ENCODE measurements at places on chromosomes 1 and 21.

GRCh38 chr1:24311741-24312140 lies 7.4 kb upstream of the GRHL3 start:
- DNase-seq, result no peak

DNA sequence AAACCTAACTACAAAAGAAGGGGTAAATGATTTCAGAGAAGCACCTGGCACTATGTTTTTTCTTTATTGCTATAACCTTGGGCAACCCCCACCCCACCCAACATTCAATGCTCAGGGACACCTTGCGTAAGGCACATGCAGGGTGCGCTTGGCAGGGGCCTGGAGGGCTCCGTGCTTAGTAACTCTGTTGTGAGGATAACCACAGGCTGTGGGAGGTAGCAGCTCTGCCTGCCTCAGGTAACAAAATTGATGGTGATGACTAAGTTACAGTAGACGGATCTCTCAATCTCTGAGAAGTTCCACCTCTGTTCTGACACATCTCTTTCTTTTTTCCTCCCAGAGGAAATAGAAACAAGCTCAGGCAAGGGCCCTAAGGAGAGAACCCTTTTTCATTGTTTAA lies 8.7 kb upstream of the CCN1 start:
- DNase-seq, result no peak

- no peak for DNase-seq
Measured at GRCh38 chr21:45361033-45361997, 43.6 kb upstream of the COL18A1 start.

DNA sequence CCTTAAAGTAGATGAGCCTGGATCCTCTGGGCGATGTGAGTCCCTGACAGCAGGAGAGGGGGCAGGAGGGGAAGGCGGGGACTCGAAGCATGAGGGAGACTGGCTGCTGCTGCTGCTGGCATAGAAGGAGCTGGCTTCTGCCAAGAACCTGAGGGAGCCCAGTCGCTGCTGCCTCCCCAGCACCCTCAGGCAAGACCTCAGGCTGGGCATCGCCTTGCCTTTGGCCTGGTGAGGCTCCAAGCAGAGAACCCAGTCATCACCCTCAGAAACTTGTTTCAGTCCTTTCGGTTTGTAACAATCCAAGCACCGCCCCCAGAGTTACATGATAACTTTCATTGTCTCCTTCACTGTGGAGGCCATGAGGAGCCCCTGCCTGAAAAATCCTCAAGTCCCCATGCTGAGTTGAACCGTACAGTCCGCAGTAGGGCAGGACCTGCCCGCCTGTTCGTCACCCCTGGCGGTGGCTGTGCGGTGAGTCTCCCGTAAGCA lies 38.8 kb downstream of the POFUT2 start:
- no peak for DNase-seq

GRCh38 chr1:186202271-186202764 lies 172.7 kb downstream of the TPR start:
- DNase-seq, result no peak

GRCh38 chr1:205983925-205984725 lies 19.1 kb downstream of the RAB7B start:
- no peak for DNase-seq

- DNase-seq, result no peak
Measured at GRCh38 chr21:17576080-17576835, 36.4 kb downstream of the BTG3 start.

DNA sequence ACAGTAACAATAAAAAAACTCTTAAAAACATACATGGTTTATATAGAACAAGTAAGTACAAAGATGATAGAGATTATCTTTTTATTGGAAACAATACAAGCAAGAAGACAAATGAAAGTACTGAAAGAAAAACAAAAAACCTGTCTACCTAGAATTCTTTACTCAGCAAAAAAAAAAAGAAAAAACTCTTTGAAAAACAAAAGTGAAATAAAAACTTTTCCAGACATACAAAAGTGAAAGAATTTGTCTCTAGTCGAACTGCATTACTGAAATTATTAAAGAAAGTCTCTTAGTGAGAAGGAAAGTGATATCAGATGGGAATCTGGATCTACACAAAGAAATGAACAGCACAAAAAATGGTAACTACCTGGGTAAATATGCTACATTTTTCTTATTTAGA lies 2.7 kb upstream of the HMCN1 start:
- no peak for DNase-seq

- DNase-seq, result no peak
Measured at GRCh38 chr1:116826818-116827606, 72.8 kb downstream of the CD2 start.

- no peak for DNase-seq
Measured at GRCh38 chr1:19087017-19087736, 122.9 kb downstream of the UBR4 start.

DNA sequence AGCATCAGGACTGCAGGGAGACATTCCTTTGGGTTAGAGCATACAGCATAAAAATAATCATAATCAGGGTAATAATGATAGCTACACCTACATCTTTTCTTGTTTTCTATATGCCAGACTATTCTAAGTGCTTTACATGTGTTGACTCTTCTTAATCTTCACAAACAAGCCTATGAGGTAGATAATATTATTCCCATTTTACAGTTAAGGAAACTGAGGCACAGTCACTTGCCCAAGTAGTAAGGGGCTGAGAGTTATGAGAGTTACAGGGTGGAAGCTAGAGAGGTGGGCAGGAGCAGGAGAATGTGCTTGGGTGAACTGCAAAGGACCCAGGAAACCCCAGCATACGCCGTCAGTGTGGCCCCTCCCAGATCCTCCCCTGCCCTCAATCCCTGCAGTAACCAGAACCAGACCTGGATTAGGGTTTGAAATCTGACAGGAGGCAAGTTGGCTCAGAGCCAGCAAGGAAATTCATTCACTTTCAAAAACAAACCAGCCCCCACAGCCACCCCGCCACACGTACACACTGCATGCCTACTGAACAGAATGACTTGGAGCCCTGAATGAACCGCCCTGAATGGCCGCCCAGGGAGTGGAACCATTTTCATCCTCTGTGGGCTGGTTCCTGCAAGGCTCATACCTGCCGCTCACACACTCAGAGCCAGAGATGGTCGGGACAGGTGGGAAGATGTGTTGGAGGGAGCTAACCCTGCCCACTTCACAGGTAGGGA lies 126.1 kb downstream of the TRABD2B start:
- DNase-seq, result no peak

- DNase-seq, result no peak
Measured at GRCh38 chr1:59232216-59232615, 64.7 kb upstream of the FGGY start.

DNA sequence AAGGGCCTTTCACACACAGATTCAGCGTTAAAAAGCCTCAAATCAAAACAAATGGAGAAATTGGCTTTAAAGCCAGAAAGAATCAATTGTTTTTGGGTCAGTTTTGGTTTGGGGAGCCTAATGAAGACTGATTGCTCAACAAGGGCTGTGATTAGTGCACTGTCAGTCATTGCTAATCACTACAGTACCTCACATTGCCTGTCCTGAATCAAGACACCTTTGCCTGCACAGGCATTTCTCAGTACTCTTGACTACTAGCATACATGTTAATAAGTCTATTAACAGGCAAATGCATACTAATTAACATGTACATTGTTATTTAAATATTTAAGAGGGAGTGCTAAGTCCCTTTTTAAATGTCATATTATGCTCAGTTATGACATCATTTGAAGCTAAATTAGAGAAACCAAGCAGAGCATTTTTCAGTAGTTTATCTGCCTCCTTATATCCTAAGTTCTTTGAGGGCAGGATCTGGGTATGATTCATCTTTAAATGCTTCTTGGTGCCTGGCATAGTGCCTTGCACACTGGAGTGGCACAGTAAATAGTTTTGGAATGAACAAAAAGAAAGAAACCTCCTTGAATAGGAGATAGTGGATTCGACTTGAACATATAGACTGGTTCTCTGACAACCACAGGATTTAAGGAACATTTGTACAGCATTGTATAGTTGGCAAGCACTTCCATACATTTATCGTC lies 25.8 kb upstream of the CCN1 start:
- no peak for DNase-seq

GRCh38 chr1:117061986-117062415 lies 1.9 kb downstream of the TTF2 start:
- no peak for DNase-seq

DNA sequence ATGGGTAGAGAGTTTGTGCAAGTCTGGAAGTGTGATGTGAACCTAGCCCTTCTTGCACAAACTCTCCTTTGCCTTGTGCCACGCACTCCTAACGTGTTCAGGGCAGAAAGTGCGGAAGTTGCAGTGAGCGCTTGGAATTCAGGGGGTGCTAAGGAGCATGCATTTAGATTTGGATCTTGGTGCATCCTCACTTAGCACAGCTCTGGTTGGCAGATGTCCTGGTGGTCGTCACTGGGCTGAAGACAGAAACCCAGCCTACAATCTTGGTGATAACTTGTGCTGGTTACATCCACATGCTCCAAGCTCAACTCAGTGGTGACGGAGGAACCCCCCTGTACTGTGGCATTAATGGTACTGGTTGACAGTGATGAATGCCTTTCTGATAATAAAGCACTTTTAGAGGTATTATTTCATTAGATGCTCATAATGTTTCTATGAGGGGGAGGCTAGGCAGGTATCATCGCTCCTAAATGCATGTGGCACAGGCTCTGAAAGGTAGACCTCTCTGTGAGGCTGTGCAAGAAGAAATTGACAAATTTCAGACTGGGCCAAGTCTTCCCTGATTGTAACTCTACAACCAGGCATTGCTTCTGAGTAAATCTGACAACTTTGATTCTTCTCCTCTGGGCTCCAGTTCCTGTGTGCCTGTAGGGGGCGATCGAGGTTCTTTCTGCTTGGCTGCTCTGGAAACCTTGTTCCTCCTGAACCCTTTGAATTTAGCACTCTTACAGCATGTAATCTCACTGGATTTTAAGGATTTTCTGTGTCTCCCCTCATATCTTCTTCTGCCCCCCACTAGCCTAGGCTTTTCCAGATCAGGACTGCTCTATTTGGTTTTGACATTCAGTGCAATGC lies 40.6 kb downstream of the MAPKAPK2 start:
- peak; percentile 47 for DNase-seq

GRCh38 chr1:239349699-239350098 lies 36.7 kb upstream of the CHRM3 start:
- DNase-seq, result no peak

Measured in GF-D8 (cell line).